ENCODE measurements at places on chromosomes 12 and 14.

GRCh38 chr12:13390381-13390861 is 193.9 kb downstream of the EMP1 start:
- peak; percentile 16 for DNase-seq

GRCh38 chr12:1552911-1553491 is 41.4 kb downstream of the FBXL14 start:
- peak; percentile 90 for DNase-seq

DNA sequence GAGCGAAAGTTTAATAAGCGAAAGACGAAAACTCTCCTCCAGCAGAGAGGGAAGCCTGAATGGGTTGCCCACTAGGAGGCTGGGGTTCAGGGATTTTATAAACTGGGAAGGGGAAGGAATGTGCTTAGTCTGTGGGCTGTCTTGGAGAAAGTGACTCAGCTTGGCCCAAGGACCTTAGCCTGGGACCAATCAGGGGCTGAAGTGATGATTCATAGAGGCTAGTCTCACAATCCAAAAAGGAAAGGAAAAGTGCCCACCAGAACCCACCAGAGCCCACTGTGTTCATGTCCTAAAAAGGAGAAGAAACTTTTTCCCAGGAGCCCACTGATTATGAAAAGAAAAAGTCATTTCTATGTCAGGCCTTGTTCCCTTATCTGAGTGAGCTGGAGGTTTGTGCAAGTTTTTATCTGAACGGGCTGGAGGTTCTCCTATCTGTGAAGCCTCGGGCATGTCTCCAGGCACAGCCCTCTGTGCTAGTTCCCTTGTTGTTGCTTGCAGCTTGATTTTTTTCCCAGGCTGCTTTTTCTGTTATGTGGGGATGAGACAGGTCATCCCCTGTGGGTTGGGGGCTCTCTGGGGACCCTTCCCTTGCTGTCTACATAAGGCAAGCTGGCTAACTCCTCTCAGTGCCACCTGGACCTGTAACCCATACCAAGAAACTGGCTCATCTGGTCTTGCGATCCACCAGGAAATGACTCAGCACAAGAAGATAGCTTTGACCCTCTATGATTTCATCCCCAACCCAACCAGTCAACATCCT is 8.3 kb upstream of the GOLGA5 start:
- peak; percentile 78 for DNase-seq

GRCh38 chr12:43988838-43989560 is 153.1 kb downstream of the TMEM117 start:
- DNase-seq = no peak

DNA sequence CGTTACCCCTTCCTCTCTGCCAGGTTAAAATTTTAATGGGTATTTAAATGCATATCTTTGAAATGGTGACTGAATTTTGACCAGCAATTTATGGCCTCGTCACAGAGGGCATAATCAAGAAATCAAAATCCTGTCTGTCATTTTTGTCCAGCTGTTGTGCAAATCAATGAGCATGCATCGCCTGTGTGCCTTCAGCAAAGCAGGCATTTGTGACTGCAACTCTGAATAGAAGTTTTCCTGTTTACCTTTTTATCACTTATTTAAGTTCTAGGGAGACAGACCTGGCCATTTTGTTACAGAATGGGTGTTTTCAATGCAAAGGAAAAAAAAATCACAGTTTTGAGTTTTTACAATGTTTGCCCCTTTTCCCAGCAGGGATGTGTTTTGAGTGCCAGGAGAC is 107.4 kb downstream of the PPM1A start:
- DNase-seq = no peak

DNA sequence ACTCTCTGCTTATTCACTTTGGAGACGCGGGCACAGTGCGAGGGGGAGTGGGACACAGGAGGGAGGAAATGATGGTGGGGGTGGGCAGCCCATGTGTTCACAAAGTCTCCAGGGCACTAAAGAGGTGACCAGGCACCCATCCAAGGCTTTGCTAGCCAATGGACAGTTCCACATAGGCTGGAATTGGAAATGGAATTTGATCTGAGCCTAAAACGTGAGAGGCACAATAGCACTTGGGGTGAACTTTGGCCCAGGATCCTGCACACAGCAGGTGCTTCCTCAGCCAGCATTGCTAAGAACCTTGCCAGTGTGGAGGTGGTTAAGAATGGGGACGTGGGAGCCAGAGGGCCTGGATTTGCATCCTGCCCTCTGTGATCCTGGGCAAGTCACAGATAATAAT is 193.8 kb downstream of the CHST11 start:
- DNase-seq = no peak
